ENCODE measurements at places on chromosomes 3 and 15.

- no peak for DNase-seq
Measured at GRCh38 chr15:82044373-82045178, 1.2 kb downstream of the MEX3B start.

DNA sequence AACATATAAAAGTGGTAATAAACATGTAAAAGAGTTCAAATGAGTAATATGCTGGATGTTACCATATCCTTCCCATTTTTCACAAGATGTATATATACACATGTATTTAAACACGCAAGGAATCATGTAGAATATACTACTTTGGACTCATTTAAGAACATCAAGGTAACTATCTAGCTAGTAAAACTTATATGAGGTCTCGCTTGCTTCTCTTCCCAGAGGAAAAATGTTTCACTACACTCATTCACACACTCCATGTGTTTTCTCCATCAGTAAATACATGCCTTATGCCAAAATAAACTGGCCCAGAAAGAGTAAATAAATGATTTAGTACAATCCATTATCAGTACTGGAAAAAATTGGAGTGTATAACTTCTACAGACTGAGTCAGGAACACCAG is 229.2 kb upstream of the MME start:
- no peak for DNase-seq

- DNase-seq: no peak
Measured at GRCh38 chr3:37377670-37378069, 203.3 kb upstream of the LRRFIP2 start.

GRCh38 chr15:40418126-40418525 is 12.5 kb downstream of the IVD start:
- no peak for DNase-seq

DNA sequence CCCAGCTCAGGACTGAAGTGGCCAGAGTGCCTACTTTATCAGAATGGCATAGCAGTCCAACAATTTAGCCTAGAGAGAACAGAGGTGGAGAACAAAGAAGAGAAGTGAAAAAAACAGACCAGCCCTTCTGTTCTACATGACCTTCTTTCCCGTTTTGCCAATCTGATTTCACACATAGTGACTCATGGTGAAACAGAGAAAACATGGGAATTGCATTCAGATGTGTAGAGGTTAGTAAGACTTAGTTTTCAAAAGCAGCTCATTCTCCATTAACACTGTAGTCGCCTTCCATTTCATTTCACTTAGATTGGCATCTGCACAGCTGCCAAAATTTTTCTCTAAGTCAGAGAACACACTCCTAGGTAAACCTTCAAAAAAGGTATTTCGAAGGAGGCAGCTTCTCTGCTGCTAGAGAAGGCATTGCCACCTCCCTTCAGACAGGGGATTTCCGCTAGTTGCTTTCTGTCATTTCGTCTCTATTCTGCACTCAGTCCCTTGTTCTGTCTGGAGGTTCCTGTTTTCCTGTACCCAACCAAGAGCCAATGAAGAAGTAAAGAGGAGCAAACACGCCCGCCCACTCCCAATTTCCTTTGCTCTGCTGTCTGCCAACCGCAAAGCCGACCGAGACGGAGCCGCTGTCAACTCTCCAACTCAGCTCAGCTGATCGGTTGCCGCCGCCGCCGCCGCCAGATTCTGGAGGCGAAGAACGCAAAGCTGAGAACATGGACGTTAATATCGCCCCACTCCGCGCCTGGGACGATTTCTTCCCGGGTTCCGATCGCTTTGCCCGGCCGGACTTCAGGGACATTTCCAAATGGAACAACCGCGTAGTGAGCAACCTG is at the start of gene ARL6IP5:
Gene ARL6IP5 (plus strand): TSS at position 612 of the 842 bp plus-strand sequence. CDS start 111 bp downstream, at position 723.
- peak; percentile 32 for DNase-seq

DNA sequence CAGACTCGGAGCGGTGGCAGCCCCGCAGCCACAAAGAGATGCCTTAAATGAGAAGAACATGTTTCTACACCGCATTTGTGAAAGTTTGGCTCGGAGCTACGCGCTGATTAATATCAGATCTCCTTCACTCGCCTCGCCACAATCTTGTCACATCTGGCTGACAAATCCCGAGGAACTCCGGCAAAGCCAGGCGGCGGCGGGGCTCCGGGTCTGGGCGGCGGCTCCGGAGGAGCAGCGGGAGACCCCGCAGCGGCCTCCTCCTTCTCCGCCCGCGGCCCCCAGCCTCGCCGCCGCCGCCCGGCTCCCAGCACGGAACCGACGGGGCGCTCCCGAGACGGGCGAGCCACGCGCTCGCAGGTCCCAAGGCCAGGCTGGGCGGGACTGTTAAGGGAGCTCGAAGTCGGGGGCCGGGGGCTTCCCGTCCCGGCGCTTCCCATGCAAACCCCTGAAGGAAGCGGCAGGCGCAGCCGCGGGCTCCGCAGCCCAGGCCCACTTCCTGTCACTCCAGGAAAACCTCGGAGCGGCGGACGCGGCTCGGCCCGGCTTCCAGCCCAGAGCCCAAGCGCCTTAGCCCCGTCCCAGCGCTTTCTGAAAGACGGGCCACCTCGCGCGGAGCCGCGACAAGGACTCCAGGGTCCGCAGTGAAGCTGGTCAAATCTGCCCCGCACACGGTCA is 1.2 kb downstream of the BNC1 start:
- DNase-seq: no peak
